ENCODE measurements at places on chromosomes 11 and 22.
A peak's percentile ranks its signal among the peaks of the same experiment; 100 is the strongest.

- DNase-seq = no peak
Observed at GRCh38 chr11:102990145-102990544, 34.6 kb upstream of the MMP13 start.

- DNase-seq = no peak
Observed at GRCh38 chr11:111633248-111633647, 31.0 kb downstream of the SIK2 start.

DNA sequence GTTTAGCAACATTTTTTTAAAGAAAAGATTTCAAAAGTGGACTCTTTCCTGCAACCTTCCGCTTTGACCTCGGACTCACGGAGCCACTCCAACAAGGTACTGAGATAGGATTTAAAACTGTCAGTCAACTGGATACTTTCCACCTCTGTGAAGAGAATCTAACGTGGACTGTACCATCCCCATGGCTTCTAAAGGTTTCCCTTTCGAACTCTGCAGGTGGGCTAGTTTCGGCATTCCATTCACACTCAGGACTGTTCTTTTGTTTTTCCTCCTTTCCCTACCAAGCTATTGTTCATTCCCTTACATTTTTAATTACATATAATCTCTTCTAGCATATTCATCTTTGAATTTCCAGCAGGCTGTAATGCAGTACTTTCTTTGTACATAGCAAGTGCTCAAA lies 88.5 kb upstream of the AKIP1 start:
- no peak for DNase-seq

DNA sequence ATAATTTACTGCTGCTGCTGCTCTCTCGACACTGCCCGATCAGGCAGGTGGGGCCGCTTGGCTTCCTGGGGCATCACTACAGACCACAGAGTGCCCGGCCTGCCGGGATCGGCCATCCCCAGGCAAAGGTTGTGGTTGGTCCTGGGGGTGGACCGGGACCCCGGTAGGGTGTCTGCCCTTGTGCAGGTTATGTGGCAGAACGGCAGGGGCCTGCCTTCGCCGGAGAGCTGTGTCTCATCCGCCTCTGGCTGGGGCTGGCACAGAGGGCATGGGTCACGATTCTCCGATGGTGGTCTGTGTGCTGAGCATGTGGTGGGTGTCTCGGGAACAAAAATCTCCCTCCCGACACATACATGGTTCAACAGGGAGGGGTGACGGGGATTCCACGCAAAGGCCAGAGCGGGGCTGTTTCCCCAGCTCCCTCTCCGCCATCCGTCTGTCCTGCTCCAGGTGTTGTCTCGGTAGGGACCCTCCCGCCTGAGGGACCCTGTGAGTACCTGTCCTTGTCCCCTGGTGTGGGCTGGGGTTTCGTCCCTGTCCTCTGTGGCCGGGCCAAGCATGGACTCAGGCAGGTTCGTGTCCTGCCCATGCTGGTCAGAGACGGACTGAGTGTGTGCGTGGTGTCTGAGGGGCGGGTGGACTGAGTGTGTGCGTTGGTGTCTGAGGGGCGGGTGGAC lies 7.8 kb downstream of the GRAMD4 start:
- DNase-seq = no peak

DNA sequence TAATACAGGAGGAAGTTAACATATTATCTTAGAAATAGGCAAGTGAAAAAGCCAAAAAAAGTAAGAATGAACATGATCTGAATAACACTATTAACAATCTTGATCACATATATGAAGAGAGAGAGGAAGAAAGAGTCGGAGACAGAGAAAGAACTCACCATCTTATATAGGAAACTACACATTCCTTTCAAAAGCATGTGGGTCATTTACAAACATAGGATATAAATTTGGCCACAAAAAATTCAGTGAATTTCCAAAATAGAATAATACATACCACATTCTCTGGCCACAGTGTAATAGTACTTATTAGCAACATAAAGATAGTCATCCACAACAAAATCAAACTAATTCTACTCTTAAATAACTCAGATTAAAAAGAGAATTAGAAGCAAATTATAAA lies 50.9 kb upstream of the ME3 start:
- no peak for DNase-seq

DNA sequence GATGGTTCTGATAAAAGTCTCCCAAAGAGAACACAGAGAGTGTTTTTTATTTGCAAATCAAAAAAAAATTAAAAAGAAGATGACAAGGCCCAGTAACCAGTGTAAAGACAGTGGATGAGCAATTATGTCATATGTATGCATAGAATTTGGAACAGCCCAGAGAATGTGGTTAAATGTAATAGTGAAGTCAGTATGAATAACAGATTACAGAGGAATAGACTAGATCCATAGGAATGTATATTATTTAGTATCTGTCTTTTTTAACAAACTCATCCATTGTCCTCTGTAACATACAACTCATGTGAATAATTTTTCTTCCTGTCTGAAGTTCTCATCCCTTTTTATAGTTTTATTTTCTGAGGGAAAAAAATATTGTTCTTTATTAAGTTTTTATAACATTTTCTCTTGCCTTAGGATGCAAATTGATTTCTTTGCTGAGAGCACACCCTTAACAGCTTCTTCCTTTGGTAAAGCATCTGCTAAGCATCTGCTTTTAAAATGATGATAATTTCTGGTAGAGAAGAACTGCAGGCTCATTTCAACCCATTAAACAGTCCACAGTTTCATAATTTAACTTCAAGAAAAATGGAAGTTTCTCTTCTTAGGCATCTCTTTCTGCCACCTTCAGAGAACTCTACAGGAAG lies 266.5 kb upstream of the MTNR1B start:
- DNase-seq = no peak

GRCh38 chr11:14029971-14030920 lies 67.7 kb downstream of the SPON1 start:
- no peak for DNase-seq

GRCh38 chr22:23070418-23071229 lies at the start of gene GNAZ:
Gene GNAZ, plus strand, starts transcription at chr22:23070519. Its CDS starts 25,177 bp downstream, at chr22:23095696.
- no peak for DNase-seq

GRCh38 chr11:11036848-11037732 lies 179.2 kb upstream of the ZBED5 start:
- DNase-seq = peak; percentile 16

GRCh38 chr11:77174559-77174958 lies 46.5 kb downstream of the MYO7A start:
- no peak for DNase-seq

DNA sequence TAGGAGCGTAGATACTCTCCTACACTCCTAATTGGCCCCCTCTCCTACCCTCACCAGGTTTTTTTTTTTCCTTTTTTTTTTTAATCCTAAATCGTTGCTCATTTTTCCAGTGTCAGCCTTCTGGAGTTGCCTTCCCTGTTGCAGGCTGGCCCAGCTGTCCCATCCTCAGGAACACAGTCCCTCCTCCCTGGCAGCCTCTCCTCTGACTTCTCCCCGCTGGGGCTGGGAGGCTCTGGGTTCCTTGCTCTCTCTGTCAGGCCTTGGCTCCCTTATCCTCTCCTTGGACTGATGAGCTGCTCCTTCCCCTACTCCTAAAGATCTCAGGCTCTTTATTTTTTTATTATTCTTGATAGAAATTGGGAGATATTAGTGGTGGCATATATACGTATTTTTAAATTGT lies 62.2 kb downstream of the PKNOX2 start:
- DNase-seq = no peak

GRCh38 chr22:38864361-38865191 lies 7.4 kb downstream of the CBX6 start:
- DNase-seq = peak; percentile 21

DNA sequence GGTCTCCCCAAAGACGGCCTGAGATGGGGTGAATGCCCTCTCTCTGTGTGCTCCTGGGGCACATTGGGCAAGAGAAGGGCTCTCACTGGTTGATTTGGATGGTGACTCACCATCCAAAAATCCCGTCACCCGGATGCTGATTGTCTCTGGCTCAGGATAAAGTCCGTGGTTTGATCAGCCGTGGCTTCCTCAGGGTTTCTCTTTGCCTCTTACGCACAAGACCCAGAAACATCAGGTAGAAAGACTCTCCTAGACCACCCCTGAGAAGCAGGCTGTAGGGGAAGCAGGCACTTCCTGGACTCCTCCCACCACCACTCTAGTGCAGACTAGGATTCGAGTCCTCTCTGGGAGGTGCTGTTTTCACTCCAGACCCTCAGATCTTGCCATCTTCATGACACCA lies 176.1 kb upstream of the NCAM1 start:
- DNase-seq = no peak

- no peak for DNase-seq
Observed at GRCh38 chr11:23759489-23759888, 737.4 kb upstream of the LUZP2 start.

- DNase-seq = no peak
Observed at GRCh38 chr22:42171946-42172719, 41.5 kb upstream of the CYP2D6 start.

DNA sequence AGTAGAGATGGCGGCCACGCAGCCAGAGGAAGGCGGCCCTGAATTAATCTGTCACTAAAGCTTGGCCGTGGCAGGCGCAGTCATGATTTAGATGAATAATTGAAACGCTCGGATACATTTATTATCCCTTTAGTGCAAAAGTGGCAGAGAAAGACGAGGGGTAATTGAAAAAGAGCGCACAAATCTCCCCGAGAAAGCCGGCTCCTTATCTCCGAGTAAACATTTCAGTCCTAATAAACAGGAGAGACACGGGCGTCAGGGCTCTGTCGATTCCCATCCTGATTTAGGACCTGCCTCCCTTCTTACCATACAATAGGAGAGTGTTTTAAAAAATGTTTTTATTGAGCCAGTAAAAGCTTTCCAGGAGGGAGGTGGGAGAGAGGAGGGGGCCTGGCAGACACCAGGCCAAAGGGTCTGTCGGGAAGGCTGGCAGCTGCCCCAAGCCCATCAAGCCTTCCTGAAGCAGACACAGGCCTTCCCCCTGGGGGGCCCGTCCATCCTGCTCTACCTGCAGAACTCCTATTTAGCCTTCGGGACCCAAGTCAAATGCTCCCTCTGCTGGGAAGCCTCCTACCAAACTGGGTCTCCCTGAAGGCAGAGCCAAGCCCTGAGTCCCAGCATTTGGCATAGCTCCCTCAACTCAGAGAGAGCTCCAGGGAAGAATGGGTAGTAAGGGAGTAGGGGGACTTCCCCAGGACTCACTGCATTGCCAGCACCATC lies 22.8 kb downstream of the OTUB1 start:
- DNase-seq = no peak

- no peak for DNase-seq
Observed at GRCh38 chr11:3712274-3712673, 41.1 kb upstream of the CHRNA10 start.

DNA sequence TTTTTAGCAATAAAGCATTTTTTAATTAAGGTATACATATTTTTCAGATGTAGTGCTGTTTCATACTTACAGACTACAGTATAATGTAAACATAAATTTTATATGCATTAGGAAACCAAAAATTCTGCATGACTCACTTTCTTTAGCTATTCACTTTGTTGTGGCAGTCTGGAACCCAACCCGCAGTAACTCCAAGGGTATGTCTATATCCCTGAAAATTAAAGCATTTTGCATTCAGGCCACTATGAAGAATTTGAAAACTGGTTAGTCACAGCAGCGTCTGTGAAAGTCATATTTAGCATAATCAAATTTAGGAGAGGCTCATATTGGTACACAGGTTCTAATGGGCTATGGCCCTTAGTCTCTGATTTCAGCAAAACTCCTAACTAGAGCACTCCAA lies 46.8 kb downstream of the BBOX1 start:
- DNase-seq = no peak

- DNase-seq = peak; percentile 51
Observed at GRCh38 chr22:42621505-42622002, 6.9 kb upstream of the POLDIP3 start.

GRCh38 chr11:86174101-86175046 lies 70.2 kb upstream of the EED start:
- DNase-seq = peak; percentile 100

GRCh38 chr22:36544107-36544620 lies 15.2 kb upstream of the EIF3D start:
- no peak for DNase-seq

DNA sequence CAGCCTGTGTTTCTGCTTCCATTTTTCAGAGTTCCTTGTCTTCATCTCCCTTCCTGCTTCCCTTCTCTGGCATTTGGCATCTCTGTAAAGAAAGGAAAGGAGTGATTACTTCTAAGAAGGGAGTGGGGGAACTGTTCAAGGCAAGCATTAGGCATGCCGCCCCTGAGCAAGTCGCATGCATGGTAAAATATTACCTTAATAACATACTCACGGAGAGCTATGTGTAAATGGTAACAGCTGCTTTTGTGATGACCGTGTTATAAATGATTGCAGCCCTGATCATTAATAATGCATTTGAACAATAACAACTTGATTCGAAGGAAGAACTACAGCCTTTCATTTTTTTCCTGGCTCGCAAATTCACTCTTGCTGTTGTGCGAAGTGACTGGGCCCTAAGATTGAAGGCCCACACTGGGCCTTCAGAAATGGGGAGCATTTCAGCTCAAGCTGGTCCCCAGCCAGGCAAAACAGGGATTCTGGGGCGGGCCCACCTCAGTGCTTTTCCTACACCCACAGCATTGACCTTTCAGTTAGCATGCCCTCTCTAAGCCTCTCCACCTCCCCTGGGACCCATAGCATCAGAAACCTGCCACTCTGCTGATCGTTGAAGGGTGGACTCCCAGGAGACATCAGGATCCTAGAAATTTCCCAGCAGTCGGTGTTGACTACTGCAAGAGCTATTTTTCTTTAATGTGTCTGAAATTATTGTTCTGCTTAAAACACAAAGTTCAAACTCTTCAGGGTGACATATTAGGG lies 263.0 kb upstream of the CADM1 start:
- no peak for DNase-seq

GRCh38 chr22:46370584-46371291 lies 35.2 kb downstream of the TRMU start:
- DNase-seq = no peak

GRCh38 chr11:77024745-77025144 lies 9.5 kb upstream of the B3GNT6 start:
- no peak for DNase-seq

- no peak for DNase-seq
Observed at GRCh38 chr11:76315182-76315853, 65.6 kb downstream of the THAP12 start.

DNA sequence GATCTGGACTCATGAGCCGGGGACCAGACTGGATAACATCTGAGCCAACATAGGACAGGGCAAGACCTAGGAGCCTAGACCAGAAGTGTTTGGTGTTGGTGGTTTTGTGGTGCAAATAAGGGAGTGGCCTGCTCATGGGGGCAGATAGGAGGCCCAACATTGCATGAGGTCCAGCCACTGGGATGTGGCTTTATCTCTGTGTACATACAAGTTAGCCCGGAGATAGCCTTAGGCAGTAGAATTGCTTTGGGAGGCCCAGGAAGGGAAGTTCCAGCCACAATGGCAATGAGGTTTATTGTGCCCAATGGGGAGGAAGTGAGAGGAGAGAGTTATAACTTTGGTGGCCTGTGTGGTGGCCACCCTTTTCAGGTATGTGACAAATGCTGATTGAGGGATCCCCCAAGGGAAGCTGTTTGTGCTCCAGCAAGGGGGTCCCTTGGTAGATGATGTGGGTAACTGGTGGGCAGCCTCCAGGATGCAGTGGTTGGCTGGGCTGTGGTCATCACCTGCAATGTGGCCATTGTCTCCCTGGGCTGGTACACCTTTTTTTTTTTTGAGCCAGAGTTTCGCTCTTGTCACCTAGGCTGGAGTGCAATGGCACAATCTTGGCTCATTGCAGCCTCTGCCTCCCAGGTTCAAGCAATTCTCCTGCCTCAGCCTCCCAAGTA lies 6.4 kb downstream of the LMO2 start:
- no peak for DNase-seq

- DNase-seq = no peak
Observed at GRCh38 chr11:76196849-76197248, 9.5 kb downstream of the WNT11 start.

GRCh38 chr22:30244641-30245040 lies 1.9 kb downstream of the LIF start:
- no peak for DNase-seq

GRCh38 chr22:50058906-50059880 lies 1.1 kb upstream of the TTLL8 start:
- peak; percentile 22 for DNase-seq

Measured in endothelial cell of umbilical vein (primary cell).